Amygdala (tissue), 56 donors: ENCODE measurements at places on chromosomes 2 and 18.
A peak's percentile ranks its signal among the peaks of the same experiment; 100 is the strongest.

DNA sequence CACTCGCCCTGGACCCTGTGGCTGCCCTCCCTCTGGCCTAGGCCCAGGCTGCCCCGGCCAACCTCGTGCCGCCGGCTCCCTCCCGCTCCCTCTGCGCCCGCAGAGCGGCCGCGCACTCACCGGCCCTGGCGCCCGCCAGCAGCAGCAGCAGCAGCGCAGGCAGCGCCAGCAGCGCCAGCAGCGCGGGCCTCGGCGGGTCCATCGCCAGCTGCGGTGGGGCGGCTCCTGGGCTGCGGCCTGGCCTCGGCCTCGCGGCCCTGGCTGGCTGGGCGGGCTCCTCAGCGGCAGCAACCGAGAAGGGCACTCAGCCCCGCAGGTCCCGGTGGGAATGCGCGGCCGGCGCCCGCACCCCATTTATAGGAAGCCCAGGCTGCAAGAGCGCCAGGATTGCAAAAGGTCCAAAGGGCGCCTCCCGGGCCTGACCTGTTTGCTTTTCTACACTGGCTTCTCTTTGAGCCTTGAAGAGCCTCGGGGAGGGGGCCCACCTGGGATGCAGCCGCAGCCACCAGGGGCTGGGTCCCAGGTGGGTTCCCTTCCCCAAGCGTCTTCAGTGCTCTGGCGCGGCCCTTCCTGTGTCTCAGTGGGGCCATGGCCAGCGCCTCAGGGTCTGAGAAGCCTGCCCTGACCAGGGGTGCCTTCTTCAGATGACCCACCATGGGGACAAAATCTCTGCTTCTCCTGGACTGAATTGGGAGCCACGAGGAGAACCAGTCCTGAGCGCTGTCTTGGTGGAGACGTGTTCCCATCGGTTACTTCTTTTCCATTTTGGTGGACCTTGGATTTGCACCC, at the start of gene APOB:
Gene APOB (minus strand): TSS at position 330 of the 789 bp plus-strand sequence. CDS start 128 bp downstream, at position 202.
- no peak for DNase-seq

DNA sequence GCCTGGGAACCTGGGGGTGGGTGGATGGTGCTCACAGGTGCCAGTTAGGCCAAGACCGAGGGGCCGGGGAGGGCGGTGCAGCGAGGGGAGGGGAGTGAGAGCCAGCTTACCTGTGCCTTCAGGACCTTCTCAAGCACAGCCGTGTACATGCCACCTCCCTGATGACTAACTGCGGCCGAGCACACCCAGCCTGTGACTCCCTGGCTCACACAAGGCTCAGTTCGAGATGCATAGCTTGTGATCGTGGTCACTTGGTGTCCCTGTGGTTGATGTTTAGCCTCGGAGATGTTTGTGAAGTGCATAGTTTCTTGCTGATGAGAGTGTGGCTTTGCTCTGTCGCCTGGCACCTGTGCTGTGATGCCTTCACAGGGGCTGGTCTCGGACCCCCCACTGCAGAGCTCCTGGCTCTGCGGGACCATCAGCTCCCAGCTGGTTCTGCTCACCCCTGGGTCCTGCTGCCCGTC, 84.5 kb upstream of the ODC1 start:
- no peak for DNase-seq

DNA sequence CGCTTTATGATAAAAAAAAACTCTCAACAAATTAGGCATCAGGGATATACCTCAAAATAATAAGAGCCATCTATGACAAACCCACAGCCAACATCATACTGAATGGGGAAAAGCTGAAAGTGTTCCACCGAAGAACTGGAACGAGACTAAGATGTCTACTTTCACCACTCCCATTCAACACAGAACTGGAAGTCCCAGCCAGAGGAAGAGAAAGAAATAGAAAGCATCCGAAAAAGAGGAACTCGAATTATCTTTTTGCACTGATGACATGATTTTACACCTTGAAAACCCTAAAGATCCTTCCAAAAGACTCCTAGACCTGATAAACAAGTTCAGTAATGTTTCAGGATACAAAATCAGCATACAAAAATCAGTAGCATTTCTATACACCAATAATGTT, 121.6 kb downstream of the ZRANB3 start:
- DNase-seq: no peak

- no peak for DNase-seq
These were observed 17.7 kb upstream of the ACTR3 start for GRCh38 chr2:113872201-113872600.

DNA sequence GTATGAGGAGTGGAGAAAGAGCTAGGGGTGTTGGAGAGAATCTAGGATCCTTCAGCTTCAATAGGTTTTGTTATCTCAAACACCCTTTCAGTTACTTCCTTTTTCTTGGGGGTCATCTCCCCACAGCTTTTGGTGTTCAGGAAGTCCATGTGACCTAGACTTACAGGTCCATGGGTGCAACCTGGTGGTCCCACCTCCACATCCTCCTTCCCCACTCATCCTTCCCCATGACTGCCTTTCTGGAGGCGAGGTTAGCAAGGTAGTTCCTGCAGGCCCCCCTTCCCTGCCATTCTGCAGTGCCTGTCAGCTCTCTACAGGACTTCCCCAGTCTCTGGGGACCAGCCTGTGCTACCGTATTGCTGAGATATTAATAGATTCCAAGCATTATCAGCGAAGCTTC, 107.6 kb downstream of the TMEM17 start:
- no peak for DNase-seq

DNA sequence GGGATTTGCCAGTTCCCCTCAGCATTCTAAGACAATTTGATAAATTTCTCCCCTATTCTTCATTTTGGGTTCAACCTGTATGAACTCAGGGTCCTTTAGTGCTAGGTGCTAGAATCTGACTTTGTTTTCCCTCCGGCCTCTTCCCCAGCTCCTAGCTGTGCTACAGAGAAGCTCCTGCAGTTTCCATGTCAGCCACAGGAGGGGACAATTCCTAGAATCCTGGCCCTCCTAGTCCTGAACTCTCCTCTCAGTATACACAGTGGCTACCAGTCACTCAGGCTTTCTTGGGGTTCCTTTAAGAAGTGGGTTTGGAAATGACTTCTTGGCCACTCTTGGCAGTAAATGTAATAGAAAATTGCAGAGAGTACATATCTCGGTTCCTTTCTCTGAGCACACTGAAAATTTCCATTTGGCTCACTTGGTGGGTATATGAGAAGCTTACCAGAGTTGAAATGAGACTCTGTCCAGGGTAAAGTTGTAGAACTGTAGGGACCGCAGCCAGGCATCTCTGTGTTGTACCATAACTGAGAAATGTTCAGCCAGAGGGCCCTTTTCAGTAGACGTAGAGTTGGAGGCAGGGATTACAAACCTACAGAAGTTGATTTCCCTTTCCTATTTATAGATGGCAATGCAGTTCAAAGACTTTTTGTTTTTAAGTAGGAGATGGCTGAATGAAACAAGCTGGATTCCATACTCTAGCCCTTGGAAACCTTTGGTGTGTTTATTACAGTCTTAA, 5.0 kb upstream of the CHST10 start:
- DNase-seq: peak; percentile 16

DNA sequence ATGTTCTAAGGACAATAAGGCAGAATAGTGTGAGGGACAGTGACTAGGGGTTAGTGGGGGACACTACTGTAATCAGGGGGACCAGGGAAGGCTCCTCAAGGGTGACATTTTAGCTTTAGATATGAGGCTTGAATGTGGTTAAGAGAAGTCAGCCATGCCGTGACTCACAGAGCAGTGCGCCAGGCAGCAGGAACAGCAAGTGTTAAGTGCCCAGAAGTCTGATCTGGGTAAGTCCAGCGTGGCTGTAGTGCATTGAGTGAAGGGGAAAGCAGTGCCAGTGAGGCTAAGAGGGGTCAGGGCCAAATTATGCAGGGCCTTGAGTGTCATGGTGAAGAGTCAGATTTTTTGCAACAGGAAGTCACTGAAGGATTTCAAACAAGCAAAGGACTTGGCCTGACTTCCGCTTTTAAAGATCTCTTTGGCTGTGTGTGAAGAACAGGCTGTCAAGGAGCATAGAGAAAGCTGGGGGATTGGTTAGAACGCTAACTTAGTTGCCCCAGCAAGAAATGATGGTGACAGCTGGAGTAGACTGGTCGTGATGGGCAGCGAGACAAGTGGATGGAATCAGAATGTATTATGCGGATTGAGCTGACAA, 151.5 kb downstream of the MSH2 start:
- no peak for DNase-seq

GRCh38 chr2:123597988-123598387, 427.1 kb upstream of the CNTNAP5 start:
- no peak for DNase-seq

DNA sequence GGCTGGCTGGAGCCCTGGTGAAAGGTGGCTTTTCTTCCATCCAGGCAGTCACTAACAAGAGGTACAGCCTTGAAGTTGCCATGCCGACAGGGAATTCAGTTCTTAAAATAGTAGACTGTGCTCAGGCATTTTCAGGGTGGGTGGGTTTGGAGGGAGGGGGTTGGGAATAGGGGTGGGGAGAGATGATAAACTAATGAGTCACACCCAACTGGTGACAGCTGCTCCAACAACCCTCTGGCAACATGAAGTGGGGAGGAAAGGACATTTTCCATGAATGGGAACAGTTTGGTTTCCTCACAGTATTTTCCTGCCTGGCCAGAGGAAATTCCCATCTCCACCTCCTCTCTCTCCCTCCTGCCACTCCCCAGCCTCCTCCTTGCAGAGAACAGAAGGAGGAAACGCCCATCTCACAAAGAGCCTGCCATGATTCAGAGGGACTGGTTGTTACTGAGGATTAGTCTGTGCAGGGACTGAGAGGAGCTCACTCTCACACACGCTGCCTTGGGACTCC, 113.0 kb upstream of the SLC1A4 start:
- DNase-seq: no peak

GRCh38 chr18:76687304-76687962, 134.9 kb upstream of the ZNF236 start:
- DNase-seq: no peak

- DNase-seq: no peak
These were observed 6.4 kb upstream of the SAG start for GRCh38 chr2:233301248-233301647.

DNA sequence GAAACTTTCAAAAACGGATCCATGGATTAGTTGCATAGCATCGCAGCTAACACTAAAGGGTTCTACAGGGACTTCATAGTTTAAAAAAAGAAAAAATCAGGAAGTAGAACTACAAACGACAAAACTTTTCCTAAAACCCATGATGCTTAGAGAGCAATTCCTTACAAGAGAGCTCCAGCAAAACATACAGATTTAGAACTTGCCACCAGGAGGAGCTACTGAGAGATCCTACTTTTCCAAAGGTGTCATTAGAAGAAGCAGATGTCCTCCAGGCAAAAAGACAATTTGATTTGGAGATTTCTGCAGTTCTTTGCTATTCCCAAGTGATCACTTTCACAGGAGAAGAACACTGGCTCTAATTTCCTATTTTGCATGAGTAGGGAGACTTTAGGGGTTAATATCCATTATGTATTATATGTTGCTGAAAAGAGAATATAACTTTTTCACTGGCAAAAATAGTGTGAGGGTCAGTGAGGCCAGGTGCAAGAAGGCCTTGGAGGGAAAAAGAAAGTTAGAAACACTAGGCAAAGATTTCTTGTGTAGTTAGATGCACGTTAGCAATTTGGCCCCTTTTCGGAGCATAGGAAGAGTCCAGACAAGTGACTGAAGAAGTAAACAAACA, 436.2 kb downstream of the SUCLG1 start:
- no peak for DNase-seq
